ENCODE measurements at places on chromosomes 6 and 20.

- no peak for DNase-seq
Measured at GRCh38 chr20:38152621-38153221, 12.3 kb downstream of the TGM2 start.

DNA sequence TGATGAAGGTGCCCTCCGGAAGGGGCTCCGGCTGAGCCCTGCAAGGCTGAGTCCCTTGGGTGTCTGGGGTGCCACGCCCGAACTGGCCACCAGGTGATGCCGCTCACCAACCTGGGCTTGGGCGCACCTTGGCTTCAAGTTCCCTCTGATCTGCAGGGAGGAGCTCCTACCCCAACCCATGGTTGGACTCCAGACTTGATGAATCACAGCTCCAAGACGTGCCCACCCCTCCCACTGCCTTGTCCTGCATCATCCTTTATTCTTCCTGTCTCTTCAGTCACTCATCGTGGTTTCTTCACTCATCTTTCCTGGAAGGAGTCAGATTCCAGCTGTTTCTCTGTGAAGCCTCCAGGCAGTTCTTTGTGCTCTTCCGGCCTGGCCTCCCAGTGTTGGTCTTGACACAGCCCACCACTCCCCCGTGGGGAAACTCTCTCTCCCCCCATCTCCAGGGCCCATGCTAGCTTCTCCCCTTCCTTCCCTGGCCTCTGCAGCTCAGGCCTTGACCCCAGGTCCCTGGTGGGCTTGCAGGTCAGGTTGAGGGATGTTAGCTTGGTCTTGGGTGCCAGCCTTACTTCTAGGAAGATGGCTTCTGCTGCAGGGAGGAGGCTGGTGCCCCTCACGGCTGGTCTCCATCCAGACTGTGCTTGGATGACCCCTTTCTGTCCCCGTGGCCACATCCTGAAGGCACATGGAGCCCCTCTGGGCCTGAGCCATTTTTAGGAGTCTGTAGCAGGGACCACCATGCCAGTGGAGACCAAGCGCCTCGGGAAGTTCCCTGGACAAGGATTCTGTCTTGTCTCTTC, 2.6 kb upstream of the ZBP1 start:
- peak; percentile 45 for DNase-seq

- peak; percentile 47 for DNase-seq
Measured at GRCh38 chr20:38032585-38033329, 499 bp downstream of the TTI1 start.

DNA sequence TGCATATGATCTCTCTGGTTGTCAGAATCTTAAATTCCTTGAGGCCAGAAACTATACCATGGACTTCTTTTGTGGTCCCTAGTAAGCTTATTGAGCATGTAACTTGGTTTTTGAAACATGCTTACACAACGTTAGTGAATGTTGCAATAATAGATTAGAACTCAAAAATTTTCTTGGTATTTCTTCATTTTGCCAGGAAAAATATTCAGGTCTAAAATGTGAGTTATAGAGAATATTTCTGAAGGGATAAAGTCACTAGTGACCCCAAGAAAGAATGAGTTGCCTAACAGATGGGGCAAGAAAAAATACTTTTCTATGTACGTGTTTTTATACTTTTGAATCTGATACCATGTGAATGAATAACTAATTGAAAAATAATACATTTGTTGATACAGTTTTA, 195.4 kb downstream of the TFAP2A start:
- no peak for DNase-seq

DNA sequence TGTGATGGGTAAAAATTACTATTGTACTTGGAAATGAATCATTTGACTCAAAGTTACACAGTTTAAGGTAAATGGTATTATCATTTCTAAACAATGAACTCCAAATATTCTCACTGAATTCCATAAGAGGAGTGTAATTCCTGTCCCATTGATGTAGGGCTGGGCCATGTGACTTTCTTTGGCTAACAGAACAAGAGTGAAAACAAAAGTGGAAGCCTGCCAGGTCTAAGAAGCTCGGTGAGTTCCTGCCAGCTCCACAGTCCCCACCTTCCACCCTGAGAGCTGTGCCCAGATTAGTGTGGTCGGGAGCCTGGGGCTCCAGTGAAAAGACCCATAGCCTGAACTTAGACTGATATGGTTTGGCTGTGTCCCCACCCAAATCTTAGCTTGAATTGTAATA, 24.6 kb downstream of the TBXT start:
- DNase-seq, result no peak

- DNase-seq, result no peak
Measured at GRCh38 chr6:162497389-162497788, 230.2 kb downstream of the PRKN start.

DNA sequence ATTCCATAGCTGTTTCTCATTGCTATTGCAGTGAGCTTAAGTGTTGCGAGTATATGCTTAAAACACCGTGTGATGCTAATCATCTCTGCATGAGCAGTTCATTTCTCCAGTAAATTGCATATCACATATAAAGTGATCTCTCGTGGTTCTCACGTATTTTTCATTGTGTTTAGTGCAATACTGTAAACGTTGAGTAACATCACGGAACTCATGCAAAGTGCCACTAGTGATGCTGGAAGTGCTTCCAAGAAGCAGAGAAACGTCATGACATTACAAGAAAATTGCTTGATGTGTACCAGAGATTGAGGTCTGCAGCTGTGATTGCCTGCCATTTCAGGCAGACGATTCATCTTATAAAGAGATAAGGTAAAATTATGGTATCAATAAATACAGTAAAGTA, 830.4 kb downstream of the GRIK2 start:
- no peak for DNase-seq

GRCh38 chr6:81749707-81750106, 2.8 kb downstream of the TENT5A start:
- DNase-seq, result no peak

DNA sequence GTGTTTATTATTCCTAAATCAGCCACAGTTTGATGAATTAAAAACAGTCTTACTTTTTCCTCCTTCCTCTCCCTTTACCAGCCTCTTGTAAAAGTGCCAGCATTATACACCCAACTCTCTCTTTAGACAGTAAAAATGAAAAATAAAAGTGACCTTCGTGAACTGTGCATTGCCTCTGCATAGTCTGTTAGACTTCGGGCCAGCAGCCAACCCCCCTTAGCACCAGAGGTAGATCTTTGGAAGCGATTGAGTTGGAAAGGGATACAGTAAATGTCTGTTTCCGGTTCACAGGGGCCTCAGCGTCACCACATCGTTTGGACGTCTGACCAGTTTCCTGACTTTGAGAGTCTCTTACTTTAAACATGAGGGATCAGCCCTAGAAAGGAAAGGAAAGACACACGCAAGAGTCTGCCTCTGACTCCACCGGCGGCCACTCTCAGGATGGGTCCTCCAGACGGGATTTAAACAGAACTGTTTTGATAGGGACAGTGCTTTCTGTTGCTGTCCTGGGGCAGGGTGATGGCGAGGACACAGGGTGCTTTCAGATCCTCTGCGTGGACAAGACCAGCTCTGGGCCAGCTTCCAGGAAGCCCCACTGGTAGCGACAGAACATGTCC, 206.6 kb upstream of the PREP start:
- DNase-seq, result no peak

DNA sequence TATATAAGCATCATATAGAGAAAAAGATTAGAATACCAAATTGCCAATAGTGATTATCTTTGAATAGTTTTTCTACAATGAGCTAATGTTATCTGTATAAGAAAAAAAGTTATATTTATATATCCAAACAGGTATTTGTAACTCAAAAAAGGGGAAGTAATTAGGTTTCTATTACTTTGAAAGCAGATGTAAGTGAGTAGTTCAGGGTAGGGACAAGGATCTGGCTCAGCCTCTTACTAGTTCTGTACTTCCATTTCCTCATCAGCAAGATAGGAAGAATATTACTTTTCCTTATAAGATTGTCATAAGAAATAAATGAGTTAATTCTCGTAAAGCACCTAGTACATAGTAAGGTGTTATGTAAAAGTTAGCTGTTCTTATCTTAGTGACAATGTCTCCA, 32.2 kb downstream of the AHI1 start:
- no peak for DNase-seq

GRCh38 chr6:7006515-7007191, 101.1 kb upstream of the RREB1 start:
- DNase-seq, result no peak

Data from effector CD8-positive, alpha-beta T cell (primary cell).